ENCODE measurements at places on chromosomes 5 and 9. TPM values are rescaled to one million over a fixed set of nuclear protein-coding genes. Genes with fewer than 3 reads are reported as not detected.

Gene GABRA6
- total RNA-seq, result 1.1 TPM

Gene CCNI2
- 0.27 TPM for total RNA-seq

Gene MOB3B
- 3.7 TPM for total RNA-seq

Gene NR5A1
- total RNA-seq, result 0.34 TPM

Gene SPATA31D4
- total RNA-seq, result 0.27 TPM

Gene SLC24A2
- 6.1 TPM for total RNA-seq

Gene FOXI1
- total RNA-seq, result 0.35 TPM

Gene IL13
- total RNA-seq, result not detected

Gene PTGS1
- 0.10 TPM for total RNA-seq

Gene ZBTB34
- total RNA-seq, result 11.4 TPM

Gene NR2F1
- total RNA-seq, result 182 TPM

Gene RNF183
- 0.41 TPM for total RNA-seq

Gene FBP2
- total RNA-seq, result not detected

Gene ZNF454
- total RNA-seq, result 0.41 TPM

Data from motor neuron (in vitro differentiated cells).